ENCODE measurements at places on chromosomes 13 and 19.
A peak's percentile ranks its signal among the peaks of the same experiment; 100 is the strongest.

DNA sequence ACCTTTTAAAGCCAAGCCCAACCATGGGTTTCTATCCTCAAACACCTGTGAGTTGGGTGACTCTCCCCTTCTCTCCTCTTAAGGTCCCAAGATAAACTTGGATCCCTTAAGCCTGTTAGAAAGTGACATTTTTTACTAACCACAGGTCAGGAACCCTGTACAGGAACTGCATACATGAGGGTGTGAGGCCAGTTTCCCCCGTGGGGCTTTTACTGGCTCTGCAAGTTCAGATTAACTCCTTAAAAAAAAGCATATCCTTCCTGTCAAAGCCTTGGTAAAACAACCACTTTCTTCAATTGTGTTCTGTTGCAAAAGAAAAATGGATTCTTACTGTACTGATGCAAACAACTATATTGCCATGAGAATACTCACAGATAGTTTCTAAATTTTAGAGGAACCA is 2638.7 kb upstream of the PCDH20 start:
- no peak for DNase-seq

- DNase-seq = no peak
Measured at GRCh38 chr19:14496834-14497227, 904 bp upstream of the GIPC1 start.

DNA sequence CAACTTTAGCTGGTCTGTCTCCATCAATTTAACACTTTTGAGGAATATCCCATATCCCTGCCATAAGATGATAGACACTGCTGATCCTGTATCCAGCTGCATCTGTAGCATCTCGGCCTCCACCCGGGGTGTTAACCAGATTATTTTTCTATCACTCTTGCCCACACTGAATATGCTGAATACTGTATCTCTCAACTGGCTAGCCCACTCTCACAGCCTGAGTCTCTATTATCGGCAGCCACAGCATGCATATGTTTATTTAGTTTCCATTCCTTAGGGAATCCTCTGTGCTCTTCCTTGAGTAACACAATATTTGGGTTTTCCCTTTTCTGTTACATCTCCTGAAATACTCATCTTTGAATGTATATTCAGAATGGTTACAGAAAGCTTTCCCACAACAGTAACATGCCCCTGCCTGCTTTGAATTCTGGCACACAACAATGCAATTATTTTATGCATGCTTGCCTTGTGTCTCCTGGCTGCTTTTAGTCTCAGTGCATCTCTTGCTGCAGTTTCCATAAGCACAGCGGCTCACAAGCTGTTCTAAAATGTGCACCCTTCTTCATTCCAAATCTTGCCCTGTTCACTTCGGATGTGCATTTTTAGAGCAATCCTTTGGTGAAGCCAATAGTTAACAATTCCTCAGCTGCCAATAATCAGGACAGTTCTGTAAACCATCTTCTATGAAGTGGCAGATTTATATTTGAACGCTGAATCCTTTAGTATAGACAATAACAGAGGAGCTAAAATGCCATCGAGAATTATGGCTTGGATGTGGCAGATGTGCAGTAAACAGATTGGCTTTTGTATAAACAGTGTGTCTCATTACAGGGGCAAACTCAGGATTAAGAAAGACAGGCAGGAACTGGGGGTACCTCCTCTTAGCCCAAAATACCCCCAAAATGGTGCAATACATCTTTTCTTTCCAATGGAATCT is 261.9 kb upstream of the SOX21 start:
- DNase-seq = no peak

- peak; percentile 24 for DNase-seq
Measured at GRCh38 chr13:43127827-43128226, 104.4 kb downstream of the DNAJC15 start.

- DNase-seq = no peak
Measured at GRCh38 chr19:52170863-52171320, 529 bp downstream of the ZNF836 start.

- DNase-seq = no peak
Measured at GRCh38 chr13:111187960-111188541, 72.9 kb downstream of the ARHGEF7 start.

DNA sequence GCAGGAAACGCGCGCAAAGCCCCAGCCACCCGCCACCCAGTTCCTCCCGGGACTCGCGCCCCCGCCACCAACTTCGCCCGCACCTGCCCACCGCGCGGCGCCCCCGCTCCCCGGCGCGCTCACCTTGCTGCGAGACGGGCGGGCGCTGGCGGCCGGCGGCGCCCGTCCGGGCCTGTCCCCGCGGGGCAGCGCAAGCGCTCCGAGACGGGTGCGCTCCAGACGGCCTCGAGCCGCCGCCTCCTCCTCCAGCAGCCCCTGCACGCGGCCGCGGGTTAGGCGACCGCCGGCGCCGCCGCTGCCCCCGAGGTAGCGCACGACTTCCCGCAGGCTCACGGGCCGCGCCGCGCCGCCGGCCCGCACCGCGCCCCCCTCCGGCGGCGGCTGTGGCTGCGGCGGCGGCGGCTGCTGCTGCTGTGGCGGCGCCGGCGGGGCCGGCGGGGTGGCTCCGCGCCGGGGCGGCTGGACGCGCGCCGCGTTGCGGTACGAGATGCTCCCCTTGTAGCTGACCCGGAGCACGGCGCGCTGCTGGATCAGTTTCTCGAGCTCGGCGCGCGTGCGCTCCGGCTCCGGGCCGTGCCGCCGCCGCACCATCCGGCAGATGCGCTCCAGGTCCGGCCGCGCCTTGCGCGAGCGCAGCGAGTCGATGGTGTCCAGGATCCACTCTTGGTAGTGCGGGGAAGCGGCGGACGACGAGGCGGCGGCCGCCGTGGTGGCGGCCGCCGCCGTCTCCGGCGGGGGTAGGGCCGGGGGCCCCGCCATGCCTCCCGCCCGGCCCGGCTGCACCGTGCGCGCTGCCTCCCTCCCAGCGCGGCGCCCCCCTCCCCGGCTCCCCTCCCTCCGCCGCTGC is 666 bp downstream of the SAMD1 start:
- DNase-seq = peak; percentile 71

- no peak for DNase-seq
Measured at GRCh38 chr19:50244695-50245094, 41.3 kb downstream of the MYH14 start.

- no peak for DNase-seq
Measured at GRCh38 chr13:51988988-51989618, 22.1 kb downstream of the ATP7B start.

DNA sequence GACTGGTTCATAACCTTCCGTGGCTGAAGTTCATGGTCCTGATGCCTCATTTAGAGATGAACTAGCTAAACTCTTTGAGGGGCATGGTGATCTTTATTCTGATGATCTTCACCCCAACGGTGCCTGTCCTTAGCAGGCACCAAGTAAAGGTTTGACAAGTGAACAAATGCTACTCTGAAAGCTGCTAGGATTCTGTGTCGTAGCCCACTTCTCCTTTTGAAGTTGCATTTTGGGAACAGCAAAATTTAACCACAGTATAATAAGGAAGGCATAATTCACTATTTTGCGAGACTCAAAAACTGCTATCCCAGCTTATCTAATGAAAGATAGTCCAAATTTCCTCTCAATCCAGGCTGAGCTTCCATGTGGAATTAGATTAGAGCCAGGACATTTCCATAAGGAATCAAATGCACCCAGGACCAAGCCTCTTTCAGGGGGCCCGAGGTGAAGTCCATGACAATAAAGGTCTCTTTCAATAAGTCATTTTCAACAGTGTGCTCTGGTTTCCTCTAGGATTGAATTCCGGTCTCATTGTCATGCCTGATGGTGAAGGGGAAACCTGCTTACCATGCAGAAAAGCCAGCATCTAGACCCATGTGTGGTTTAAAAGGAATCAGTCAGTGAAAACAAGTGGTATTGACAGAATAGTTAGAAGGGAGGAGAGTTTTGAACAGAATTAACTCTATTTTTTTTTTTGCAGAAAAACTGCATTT is 23.1 kb downstream of the SIAH3 start:
- DNase-seq = no peak

DNA sequence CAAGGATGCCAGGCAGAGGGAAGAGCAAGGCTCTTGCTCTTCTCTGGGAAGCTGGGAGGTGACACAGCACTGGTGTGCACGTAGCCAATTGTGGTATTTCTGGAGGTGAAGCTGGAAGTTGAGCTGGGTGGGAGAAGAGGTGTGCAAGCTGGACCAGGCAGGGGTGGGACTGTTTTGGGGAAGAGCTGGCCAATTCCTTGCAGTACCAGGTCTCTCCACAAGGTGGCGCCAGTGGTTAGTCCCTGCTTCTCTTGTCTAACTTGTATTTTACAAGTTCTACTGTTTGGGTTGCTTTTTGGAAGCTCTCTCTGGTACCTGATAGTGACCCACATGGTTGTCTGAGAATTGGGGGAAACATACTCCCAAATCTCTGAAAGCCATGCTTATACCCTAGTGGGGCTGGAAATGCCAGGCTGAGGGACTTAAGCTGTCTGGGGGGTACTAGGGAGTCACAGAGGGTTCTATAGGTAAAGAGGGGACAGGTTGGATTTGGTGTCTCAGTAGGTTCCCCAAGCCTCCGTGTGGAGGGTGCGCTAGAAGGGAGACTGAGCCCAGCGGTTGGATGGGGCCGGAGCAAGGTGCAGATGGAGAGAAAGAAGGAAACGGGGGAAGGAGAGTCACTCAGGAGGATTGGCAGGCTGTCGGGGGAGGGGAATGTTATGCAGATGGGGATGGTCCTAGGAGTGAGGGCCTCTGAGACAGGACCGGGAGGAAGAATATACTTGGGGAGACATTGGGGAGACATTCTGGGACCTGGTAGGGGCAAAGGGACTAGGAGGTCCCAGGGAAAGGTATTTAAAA is 3.0 kb downstream of the HPN start:
- DNase-seq = peak; percentile 47

GRCh38 chr13:98784666-98785065 is 32.2 kb upstream of the SLC15A1 start:
- DNase-seq = no peak

- DNase-seq = no peak
Measured at GRCh38 chr13:43489233-43489632, 297.5 kb downstream of the ENOX1 start.

DNA sequence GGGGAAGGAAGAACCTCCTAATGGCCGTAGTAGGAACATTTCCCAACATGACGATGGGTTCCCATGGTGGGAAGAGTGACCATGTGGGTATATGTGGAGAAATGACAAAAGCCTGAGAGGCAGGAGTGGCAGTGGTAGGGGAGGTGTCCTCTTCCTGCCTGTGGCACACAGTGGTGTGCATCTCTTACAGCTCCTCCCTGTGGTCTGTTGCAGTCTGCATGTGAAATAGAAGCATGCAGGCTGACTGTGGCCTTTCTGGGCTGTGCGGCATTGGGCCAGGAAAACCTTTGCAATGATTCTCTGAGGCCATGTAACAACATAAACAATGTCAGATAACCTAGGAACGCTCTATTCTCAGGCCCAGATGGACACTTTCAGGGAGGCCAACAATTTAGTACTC is 84.0 kb downstream of the LACC1 start:
- no peak for DNase-seq

- no peak for DNase-seq
Measured at GRCh38 chr13:45103449-45103848, 16.9 kb upstream of the GTF2F2 start.

Measured in SJCRH30 (cell line).